ENCODE measurements at places on chromosomes 7 and 10.

DNA sequence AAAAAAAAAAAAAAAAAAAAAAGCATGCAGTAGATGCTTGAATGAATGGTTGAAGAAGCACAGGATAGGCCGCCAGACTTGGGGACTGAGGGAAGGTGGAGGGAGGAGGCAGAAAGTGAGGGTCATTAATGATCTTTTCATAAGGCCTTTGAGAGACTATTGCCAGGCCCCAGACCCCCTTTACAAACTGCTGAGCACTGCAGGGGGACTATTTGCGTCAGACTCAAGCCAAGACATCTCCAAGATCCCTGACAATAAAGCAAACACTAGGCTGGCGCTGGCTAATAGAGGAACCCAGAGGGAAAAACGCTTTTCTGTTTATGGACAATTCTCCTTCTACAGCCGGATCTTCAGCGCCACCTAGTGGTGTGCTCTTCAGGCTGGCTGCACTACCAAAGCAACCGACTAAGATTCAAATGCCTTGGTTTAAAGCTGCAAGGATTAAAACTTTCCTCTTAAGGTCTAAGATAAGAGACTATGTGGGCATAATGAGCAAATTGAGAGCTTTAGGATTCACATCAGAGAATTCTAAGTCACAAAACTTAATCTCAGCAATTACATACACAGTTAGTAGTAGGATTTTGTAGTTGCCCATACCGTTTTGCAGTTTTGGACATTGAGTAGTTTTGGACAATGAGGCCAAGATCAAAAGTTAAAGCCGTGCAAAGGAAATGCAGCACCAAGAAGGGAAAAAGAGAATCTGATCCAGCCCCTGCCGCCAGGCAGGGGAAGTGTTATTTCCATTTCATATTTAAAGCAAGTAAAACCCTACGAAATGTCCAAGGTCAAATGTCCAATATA, 17.9 kb upstream of the AGK start:
- DNase-seq: no peak

- DNase-seq: no peak
These were observed 52.8 kb upstream of the GPR26 start for GRCh38 chr10:123613346-123613850.

- no peak for DNase-seq
These were observed 8.4 kb upstream of the CCNY start for GRCh38 chr10:35327790-35328403.

DNA sequence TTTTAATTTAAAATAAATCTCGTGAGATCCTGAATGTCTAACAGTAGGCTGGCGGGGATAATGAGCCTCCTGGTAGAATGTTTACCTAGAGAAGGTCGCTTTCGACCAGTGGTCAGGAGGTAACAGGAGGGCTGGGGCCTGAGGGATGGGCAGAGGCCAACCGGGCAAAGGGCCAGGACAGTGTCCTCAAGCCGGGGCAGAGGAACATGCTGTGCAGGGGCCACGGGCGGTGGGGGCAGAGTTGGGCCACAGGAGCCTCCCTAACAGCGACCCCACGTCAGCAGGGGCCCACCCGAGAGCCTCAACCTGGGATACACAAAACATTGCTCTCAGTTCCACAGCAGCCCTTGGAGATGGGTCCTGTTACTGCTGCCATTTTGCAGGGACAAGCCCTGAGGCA, 14.5 kb downstream of the CFAP46 start:
- no peak for DNase-seq

- DNase-seq: no peak
These were observed 63.8 kb downstream of the FOXP2 start for GRCh38 chr7:114478384-114478783.

- DNase-seq: no peak
These were observed 99.9 kb downstream of the OAT start for GRCh38 chr10:124318811-124319210.

DNA sequence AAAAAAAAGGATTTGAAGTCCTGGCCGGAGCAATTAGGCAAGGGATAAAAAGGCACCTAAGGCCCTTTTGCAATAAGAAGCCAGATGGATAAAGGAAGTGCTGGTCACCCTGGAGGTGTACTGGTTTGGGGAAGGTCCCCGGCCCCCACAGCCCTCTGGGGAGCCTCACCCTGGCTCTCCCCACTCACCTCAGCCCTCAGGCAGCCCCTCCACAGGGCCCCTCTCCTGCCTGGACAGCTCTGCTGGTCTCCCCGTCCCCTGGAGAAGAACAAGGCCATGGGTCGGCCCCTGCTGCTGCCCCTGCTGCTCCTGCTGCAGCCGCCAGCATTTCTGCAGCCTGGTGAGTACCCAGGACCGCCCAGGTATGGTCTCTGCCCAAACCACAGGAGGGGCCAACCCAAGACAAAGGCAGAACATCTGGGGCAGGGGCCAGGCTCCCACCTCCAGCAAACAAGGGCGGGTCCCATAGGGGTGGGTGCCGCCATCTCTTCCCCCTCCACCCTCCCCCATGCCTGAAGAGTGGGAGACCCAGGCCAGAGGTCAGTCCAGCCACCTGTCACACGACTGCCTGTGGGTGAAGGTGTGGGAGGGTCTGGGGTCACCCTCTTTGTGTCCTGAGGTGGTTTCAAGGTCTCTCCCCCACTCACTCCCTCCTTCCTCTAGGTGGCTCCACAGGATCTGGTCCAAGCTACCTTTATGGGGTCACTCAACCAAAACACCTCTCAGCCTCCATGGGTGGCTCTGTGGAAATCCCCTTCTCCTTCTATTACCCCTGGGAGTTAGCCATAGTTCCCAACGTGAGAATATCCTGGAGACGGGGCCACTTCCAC, at the start of gene PILRB:
TSS of gene PILRB (plus strand) at position 91 of the 830 bp plus-strand sequence. CDS start at position 277, 186 bp downstream.
- no peak for DNase-seq
